ENCODE measurements at places on chromosomes 7 and 10. TPM values are rescaled to one million over a fixed set of nuclear protein-coding genes. Genes with fewer than 3 reads are reported as not detected.

TFR2 gene
- 2.4 TPM for total RNA-seq

SLC29A4 gene
- 8.9 TPM for total RNA-seq

TFEC gene
- not detected for total RNA-seq

CLRN3 gene
- total RNA-seq = not detected

SORCS1 gene
- total RNA-seq = not detected

LSM5 gene
- total RNA-seq = 99.6 TPM

HOXA5 gene
- total RNA-seq = 3.7 TPM

Measured in A549 treated with GW870086 at 1 μM for 4 hours (cell line).